ENCODE measurements at places on chromosomes 12 and 14.

GRCh38 chr14:50826681-50827080, 4.3 kb downstream of the NIN start:
- no peak for DNase-seq

GRCh38 chr12:129470196-129470595, 433.6 kb downstream of the TMEM132D start:
- DNase-seq: no peak

GRCh38 chr12:39935275-39935674, 170.6 kb downstream of the SLC2A13 start:
- DNase-seq: no peak

DNA sequence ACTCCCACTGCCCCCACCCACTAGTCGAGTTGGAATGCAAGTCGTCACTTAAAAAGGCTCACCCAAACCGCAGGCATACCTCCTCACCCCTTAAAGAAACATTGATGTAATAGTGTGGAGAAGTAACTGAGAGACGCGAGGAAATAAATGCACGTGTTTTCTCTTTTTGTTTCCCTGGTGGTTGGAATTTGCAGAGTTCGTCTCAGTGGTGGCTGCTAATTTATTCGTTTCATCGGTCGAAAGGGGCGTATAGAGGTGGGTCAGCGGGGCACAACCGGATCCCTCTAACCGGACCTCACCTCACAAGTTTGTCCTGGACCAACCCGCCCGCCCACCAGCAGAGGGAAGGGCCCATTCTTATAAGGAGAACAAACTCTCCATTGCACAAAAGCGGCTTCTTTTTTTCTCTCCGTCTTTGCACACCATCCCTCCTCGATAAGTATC, 5.0 kb upstream of the NPAS3 start:
- no peak for DNase-seq

DNA sequence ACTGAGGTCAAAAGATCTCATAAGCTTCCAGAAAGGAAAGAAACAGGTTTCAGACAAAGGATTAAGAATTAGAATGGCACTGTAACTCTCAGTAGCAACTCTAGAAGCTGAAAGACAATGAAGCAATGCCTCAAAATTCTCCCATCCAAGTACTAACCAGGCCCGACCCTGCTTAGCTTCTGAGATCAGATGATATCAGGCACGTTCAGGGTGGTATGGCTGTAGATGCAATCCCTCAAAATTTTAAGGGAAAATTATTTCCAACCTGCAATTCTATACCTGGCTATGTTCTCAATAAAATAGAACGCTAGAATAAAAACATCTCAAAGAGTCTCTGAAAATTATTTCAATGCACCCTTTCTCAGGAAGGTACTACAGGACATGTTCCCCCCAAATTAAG, 19.6 kb downstream of the NOXRED1 start:
- no peak for DNase-seq

DNA sequence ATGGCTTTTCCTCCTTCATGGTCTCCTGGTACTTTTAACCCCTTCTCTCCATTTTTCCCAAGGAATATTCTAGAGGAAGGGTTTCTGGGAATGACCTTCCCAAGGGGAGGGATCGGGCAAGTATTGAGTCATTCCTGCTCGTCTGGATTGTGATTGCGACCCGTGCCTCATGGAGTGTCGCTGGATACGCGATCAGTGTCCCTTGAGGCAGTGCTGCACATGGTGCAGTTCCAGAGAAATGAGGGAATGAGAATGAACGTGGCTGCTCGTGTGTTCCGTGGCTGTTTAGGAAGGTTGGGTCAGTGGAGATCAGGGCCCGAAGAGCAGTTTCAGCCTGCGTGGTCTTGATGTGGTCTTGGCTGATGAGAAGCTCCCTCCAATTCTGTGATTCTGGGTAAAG, 234.4 kb downstream of the CACNA1C start:
- no peak for DNase-seq

- DNase-seq: no peak
These were observed 22.9 kb downstream of the CKB start for GRCh38 chr14:103499709-103500108.

DNA sequence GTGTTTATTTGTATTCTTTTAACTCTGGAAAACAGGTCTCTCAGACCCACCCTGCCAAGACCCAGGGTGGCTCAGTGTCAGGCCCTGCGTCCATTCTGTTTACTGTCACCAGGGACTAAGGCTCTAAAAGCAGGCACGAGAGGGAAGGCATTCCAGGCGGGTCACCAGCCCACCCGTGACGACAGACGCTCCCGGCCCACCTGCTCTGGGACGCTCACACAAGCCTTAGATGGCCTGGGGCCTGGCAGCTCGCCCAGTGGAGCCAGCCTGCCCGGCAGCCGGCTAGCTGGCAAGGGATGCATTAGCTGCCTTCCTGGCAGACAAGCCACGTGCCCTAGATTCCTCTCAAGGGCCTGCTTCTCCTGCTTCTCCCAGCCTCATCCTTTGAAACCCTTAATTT, 9.2 kb upstream of the NUAK1 start:
- no peak for DNase-seq

- no peak for DNase-seq
These were observed 156.6 kb downstream of the UNC79 start for GRCh38 chr14:93587330-93587729.

- DNase-seq: no peak
These were observed 36.1 kb downstream of the TMEM116 start for GRCh38 chr12:111976860-111977259.

- no peak for DNase-seq
These were observed 602 bp downstream of the PMEL start for GRCh38 chr12:55965240-55965639.

- DNase-seq: no peak
These were observed 19.1 kb upstream of the RAD52 start for GRCh38 chr12:968545-968944.

- no peak for DNase-seq
These were observed 2.0 kb downstream of the EEA1 start for GRCh38 chr12:92927055-92927435.

- no peak for DNase-seq
These were observed 473.6 kb downstream of the RMST start for GRCh38 chr12:97936165-97936564.

DNA sequence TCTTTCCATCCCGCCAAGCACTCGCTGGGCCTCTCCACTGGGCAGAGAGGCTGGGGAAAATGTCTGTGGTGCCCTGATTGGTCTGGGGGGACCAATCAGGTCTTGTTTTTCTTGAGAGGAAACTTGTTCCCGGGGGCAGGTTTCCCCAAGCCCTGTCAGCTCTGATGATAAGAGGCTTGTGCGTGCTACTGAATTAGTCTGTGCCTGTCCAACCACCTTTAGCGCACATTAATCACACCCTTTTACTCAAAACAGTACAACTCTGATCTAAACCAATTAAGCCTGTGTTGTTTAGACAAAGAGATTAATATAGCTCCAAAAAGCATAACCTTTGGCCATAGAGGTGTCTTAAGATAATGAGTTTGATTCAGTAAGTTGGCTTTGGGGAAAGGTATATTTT, 580.4 kb downstream of the VRK1 start:
- DNase-seq: no peak

- no peak for DNase-seq
These were observed 95.0 kb upstream of the CPNE8 start for GRCh38 chr12:39000370-39000769.

GRCh38 chr14:91294153-91294552, 49.6 kb upstream of the GPR68 start:
- no peak for DNase-seq

DNA sequence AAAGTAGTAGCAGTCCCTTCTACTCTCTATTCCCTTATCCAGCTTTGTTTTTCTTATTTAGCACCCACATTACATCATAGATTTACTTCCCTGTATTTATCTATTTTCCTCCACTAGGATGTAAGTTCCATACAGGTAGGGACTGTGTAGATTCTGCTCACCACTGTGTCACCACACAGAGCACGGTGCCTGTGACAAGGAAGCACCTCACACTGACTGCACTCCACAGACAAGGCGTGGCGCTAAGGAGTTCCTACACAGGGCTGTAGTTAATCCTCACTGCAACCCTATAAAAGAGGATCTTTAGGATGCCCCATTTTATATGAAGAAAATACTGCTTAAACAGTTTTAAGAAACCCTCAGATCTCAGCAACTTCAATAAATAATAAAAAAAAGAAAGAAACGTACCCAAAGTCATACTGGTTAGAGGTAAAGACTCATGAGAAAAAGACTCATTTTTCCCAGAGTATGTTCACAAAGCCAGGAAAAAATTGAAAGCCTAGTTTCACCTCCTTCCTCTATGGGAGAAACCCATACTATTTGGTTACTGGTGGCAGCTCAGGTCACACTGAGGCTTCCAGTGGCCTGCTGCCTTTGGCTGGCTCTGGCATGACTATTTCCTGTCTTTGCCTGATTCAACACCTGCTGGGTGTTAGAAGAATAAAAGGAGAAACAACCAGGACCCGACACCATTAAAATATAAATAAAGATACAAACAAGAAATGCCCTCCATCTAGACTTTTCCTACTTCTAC, 36.9 kb downstream of the RAD9B start:
- DNase-seq: no peak

GRCh38 chr12:115088328-115088994, 404.5 kb upstream of the TBX3 start:
- no peak for DNase-seq

DNA sequence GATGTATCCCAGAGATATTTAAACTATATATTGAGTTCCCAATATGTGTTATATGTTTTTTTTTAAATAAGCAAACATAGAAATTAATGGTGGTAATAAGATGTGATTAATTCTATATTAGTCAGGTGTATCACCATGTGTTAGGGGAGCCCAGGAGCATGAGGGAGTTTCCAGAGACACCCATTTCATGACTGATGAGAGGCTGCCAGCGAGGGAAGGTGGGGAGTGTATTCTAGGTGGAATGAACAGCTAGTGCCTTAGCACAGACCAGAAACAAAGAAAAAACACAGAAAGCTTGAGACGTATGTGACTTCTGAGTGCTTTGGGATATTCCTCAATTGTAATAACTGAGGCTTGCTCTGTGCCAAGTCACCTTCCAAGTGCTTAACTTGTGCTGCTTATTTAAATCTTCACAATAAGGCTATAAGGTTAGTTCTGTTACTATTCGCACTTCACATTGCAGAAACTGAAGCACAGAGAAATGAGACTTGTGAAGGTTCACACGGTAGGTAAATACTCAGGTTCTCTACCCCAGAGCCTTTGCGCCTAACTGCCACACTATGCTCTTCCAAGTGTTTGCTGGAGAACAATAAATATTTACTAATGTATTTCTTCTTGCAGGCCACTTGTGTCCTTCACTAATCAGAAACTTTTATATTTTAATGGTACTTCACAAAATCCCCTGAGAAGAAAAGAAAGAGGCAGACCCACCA, 17.9 kb upstream of the MGP start:
- no peak for DNase-seq

Measured in NCI-H1436 treated with DMSO at 0.1 percent for 48 hours (cell line).